ENCODE measurements at places on chromosomes 6 and 20. TPM values are rescaled to one million over a fixed set of nuclear protein-coding genes. Genes with fewer than 3 reads are reported as not detected.

C6orf58 gene
- 0.33 TPM for total RNA-seq

NOTCH4 gene
- 0.73 TPM for total RNA-seq

COL21A1 gene
- 0.72 TPM for total RNA-seq

HLA-DOA gene
- 0.50 TPM for total RNA-seq

LAMA2 gene
- 0.73 TPM for total RNA-seq

BFSP1 gene
- 6.0 TPM for total RNA-seq

OR2H1 gene
- not detected for total RNA-seq

ANGPT4 gene
- 0.03 TPM for total RNA-seq

ARFRP1 gene
- total RNA-seq: 32.9 TPM

PTCHD4 gene
- not detected for total RNA-seq

Data from A549 treated with RU486 at 1 μM for 4 hours (cell line).